ENCODE measurements at places on chromosomes 13 and 19. TPM values are rescaled to one million over a fixed set of nuclear protein-coding genes. Genes with fewer than 3 reads are reported as not detected.

- DNase-seq, result no peak
- H3K27me3 ChIP-seq, result no peaks in the 10 kb centered on the region
- H3K36me3 ChIP-seq, result no peaks in the 10 kb centered on the region
- H3K27ac ChIP-seq, result no peak overlapping the region
- H3K4me3 ChIP-seq, result no peak overlapping the region
- H3K4me1 ChIP-seq, result no peaks in the 10 kb centered on the region
Observed at GRCh38 chr13:98873377-98874028, 104.4 kb downstream of the DOCK9 start.

GRCh38 chr13:40483601-40484000 is 182.8 kb downstream of the FOXO1 start:
- H3K27ac ChIP-seq, result no peak overlapping the region
- no peaks in the 10 kb centered on the region for H3K4me1 ChIP-seq
- H3K36me3 ChIP-seq, result no peaks in the 10 kb centered on the region
- no peaks in the 10 kb centered on the region for H3K27me3 ChIP-seq
- no peak overlapping the region for H3K4me3 ChIP-seq

DNA sequence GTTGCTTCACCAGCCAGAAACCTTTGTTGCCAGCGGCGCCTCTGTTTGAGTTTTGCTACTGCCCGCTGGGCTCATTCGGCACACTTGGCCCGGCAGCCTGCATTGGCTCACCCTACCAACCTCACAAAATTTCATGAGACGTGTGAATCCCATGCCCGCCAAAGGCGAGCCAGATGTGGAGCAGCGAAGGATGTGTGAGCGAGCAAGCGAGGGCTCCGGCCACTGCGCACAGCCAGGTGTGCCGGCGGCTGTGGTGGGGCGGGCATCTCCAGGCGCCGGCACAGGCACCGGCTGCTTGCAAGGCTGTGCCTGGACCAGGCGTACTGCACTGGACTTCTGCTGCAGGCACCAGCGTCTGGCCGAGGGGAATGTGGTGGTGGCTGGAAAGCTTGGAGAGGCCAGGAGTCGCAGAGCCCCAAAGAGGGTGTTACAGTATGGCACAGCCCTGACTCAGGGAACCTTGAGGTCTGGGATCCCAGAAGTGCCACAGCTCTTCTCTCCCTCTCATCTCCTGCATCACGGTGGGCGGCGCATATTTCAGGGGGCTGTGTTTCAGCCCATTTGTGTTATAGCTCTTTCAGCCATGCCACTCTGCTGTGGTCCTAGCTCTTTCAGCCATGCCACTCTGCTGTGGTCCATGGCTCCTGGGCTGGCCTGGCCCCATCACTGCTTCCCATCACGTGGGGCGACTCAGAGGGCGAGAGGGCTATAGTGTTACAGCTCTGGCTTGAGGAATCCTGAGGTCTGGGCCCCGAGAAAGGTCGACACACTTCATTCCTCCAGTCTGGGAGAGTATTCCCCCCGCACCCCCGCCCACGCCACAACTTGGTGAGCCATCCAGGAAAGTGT is 592.0 kb upstream of the SLITRK5 start:
- no peak overlapping the region for H3K27ac ChIP-seq
- no peaks in the 10 kb centered on the region for H3K4me1 ChIP-seq
- DNase-seq, result no peak

TMEM221 gene
- 0.64 TPM for total RNA-seq
